ENCODE measurements at places on chromosomes 2 and 18. TPM values are rescaled to one million over a fixed set of nuclear protein-coding genes. Genes with fewer than 3 reads are reported as not detected.

- DNase-seq = no peak
Measured at GRCh38 chr2:69588403-69588802, 55.1 kb downstream of the AAK1 start.

DNA sequence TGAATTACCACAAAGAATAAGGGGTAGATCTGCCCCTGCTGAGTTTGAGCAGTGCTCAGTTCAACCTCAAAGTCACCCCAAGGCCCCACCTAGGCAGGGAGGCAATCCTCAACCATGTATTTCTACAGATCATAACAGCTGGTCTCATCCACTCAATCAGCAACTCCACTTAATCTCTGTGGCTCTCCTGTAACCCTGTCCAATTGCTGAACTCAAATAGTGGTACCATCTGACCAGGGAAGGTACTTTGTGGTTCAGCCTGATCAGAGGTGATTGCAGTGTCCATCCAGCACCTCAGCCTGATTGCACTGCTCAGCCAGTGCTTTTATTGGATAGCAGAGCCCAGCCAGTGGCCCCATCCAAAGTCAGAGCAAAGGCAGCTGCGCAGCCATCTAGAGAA, 91.0 kb upstream of the SLC4A10 start:
- no peak for DNase-seq

DNA sequence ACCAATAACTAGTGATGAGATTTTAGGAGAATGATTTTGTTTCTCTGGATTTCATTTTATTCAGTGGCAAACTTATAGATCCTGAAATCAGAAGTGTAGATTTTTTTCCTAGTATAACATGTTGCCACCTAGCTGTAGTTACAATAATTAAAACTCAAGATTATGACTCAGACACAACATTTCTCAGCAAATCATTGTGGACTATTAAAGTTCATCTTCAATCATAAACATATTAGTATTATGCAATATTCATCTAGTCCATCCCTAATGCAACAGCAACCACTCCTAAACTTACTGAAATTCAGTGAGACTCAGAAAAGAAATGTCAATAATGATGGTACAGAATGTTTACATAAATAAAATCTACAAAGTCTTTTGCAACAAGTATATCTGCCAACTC, 51.3 kb downstream of the USP34 start:
- DNase-seq = no peak

- peak; percentile 24 for DNase-seq
Measured at GRCh38 chr2:145563741-145564615, 1044.1 kb upstream of the ZEB2 start.

- no peak for DNase-seq
Measured at GRCh38 chr2:168660870-168661862, 141.3 kb upstream of the NOSTRIN start.

Gene UPP2
- polyA plus RNA-seq = not detected

DNA sequence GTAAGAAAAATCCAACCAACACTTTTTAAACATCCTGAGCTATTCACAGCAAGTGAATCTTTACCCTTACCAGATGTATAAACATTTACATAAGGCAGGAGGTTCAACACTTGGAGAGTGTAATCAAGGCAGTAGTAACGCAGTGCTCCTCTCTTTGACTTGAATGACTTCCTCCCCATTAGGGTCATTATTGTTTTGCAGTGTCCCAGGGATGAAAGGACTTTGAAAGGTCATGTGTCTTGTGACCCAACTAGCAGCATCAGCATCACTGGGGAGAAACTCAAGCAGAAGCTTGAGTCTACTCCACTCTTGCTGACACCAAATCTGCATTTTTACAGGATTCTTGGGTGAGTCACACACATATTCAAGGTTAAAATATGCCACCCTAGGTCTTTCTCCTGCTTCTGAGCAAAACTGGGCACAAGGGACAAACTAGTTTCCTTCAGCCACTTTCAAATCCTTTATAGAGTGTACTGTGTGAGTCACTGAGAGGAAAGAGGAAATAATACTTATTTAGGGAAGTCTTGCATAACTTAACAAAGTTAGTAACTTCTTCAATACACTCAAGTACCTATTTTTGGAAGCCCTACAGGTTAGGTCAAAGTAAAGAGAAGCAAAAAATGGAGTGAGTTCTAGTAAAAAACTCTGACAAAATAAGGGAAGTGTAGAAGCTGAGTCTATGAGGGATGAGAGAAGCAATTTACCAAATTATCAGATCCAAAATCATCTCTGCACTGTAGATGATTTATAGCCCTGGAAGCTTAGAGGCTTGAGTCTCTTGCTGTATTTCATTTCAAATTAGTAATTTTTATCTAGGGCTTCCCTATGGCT, 51.0 kb upstream of the EML4 start:
- no peak for DNase-seq
